ENCODE measurements at places on chromosomes 5 and 9.

GRCh38 chr5:132465059-132465707 lies 25.4 kb downstream of the IRF1 start:
- no peak for DNase-seq

DNA sequence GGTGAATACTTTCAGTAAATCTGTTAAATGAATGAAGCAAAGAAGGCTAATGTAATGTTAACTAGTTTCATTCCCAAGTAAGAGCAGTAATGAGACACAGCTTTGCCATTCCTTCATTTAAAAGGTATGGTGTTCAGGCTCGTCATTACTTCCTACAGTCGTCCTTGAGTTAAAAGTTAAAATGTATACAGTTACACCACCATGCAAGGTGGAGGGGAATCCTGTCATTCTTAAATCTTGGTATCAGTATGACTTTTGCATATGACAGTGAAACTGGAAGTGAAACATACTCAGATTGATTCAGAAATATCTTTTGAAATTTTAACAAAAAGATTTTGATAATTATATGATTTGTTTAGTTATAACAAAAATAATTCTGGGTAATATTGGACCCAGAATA lies 25.9 kb downstream of the MTRR start:
- DNase-seq: no peak

DNA sequence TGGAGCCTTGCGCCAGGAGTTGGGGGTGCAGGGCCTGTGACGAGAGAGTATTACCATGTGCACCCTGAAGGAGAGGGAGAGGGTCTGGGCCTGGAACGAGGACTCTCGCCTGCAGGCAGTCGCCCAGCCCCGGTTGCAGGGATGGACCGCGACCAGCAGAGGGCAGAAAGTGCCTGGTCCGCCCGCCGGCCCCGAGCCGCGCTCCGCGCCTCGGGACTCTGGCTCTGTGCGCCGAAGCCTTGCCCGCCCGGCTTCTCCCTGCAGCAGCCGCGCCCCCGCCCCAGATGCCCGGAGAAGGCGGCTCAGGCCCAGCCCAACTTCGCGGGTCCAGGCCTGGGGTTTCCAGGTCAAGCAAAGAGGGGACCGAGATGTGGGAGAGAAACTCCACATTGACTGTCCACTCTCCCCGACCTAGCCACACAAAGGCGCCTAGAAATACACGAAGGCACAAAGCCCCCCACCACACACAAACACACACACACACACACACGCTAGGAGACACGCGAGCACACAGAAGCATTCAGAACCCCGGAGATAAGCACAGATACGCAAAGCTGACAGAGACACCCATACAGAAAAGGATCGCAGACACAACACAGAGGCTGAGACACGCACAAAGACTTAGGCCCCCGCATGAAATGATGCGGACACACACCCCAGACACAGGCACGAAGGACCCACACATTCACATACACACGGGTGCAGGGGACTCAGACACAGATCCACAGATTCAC lies 2.0 kb upstream of the LMX1B start:
- DNase-seq: peak; percentile 51

DNA sequence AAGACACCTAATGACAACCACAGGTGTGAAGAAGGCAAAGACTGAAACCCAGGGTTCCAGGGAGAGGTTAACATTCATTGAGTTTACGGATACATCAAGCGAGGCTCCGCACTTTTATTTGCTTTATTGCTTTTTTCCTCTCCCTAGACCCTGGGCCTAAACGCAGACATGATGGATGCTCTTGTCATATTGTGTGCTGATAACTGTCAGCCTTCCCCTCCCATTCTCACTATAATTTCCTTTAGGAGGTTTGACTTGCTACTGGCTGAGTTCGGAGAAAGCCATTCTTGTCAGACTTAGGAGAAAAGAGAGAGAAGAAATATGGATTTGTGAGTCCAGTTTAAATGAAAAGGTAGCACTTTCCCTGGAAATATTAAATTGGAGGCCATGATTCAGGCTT lies 471.6 kb downstream of the DNAH5 start:
- no peak for DNase-seq

DNA sequence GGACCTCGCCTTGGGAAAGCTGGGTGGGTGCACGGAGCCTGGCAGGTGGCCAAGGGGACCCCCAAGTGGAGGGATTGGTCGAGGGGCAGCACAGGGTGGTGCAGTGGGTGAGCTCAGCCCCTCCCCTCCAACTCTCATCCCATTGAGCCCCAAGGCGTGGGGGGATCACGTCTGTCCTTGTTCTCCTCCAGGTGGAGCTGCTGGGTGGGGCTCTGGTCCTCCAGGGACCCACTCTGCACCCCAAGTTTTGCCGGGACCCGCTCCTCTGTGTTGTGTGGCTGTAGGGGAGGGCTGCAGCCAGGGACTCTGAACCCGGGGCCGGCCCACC lies 3.6 kb upstream of the FUT7 start:
- DNase-seq: no peak

DNA sequence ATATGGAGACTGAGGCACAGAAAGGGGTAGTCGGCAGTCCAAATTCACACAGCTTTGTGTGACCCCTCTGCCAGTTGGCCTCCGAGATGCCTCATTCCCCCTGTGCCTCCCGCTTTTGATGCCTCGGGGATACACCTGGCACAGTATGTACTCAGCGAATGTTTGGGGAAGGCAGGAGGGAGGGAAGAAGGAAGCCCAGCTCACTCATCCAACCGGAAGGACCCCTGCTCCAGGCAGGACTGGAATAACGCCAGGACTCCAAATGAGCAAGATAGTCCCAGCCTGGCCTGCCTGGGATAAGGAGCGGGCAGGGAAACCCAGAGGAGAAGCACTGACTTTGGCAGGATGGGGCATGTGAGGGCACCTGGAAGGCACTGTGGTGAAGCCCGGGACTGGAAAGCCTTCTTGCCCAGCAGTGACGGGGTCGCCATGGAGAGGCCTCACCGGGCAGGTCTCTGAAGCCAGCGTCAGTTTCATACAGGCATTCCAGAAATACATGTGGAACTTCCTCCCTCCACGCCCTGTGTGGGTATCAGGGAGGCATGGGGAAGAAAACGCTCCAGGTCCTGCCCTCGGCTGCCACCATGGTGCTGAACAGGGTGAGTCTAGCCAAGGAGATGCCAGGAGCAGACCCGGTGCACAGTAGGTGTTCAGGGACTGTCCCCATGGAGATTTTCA lies 20.3 kb downstream of the LMX1B start:
- no peak for DNase-seq

DNA sequence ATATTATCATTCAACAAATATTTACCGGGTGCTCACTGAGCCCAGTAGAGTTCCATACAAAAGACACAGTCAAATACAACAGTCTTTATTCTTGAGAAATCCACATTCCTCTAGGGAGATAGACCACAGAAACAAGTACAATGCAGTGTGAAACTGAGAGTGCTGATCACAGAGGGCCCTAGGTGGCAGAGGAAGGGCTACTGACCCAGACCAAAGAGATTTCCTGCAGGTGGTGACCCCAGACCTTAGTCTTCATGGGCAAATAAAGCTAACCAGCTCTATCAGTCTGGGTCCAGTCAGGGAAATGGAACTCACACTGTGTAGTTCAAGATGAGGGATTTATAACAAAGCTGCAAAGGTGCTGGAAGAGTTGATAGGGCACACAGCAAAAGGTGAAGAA lies 110.4 kb upstream of the SLC27A6 start:
- DNase-seq: no peak

DNA sequence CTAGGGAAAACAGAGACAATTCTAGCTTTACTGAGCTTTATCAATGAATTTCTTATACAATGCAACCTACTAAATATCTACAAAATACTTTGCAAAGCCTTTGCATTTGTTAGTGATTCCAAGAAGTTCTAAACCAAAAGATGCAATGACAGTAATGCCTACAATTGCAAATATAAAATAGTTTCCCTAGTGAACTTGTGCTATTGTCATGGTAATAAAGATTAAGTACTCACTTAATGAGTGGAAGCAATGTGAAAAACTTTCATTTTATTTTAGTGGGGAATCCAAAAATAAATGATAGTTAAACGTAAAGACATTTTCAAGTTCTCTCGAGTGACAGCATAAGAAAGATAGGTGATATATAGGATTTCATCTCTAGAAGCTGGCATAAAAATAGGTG lies 270.5 kb upstream of the CTNND2 start:
- no peak for DNase-seq

GRCh38 chr5:5617024-5617423 lies 194.5 kb downstream of the ICE1 start:
- DNase-seq: no peak

DNA sequence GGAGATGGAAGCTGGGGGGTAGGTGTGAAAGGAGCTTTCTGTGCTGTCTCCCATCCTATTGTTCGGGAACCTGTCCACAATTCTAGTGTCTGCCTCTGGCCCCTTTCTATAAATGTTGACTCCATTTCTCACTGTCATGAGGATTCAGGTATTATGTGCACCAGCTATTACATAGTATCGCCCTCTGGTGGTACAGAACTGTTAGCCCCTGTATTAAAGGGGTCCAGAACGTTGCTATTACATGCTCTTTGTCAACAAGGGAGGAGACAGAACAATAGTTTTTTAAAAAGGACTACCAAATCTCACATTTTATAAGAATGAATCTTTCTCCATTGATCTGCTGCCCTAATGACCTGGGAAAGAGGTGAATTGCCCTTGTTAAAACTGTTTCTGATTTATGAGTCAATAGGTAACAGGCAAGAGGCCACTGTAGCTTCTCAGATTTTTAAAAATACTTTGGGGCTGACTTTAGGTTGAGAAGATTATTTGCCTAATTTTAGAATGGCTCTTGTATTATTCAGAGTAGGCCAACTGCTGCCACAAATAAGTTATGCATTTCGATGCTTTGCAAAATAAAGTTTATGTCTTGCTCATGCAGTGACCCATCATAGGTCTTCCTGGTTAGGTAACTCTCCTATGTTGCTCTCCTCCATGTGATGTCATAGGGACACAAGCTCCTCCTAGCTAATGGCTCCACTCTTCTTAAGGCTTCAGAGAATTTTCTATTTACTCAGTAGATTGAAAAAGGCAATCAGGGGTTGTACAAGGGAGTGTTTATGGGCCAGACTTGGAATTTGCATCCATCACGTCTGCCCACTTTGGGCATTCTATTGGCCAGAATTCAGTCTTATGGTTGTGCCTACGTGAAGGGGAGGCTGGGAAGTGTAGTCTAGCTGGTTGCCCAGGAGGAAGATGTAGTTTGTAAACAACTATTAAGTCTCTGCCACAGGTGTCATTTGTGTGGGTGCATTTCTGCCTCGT lies 20.8 kb downstream of the DCANP1 start:
- DNase-seq: no peak

GRCh38 chr5:43920422-43920821 lies 317.4 kb downstream of the NNT start:
- no peak for DNase-seq

- no peak for DNase-seq
Observed at GRCh38 chr9:137076636-137077009, 694 bp upstream of the UAP1L1 start.

DNA sequence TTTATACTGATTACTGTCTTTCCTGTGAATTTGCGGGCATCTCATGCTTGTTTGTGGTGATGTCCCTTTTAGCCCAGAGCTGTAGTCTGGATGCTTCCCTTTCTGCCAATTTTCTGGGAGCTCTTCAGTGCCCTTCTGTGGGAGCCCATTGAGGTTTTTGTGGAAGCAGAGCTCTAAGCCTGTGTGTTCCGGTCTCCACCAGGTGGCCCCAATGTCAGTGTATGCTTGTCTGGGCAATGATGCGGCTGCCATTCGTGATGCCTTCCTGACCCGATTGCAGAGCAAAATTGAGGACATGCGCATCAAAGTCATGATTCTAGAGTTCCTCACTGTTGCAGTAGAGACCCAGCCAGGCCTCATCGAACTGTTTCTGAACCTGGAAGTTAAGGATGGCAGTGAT lies 35.1 kb downstream of the SH3GLB2 start:
- DNase-seq: no peak

DNA sequence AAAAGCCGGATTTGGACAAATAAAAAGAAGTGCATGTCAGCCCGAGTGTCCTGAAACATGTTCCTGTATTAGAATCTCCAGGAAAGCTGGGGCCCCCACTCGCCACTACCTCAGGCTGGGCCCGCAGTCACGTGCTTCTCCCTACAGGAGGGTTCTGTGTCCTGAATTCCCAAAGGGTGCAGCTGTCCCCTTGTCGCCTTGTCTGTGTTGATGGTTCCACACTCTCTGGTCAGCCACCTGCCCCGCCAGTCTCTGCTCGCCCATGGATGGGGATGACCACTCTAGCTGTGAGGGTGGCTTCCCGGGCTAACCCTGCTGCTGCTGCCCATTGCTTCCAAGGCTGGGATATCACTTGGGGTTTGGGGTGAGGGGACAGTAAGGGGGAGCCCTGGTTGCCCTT lies 3.1 kb upstream of the TMEM250 start:
- DNase-seq: no peak

- DNase-seq: no peak
Observed at GRCh38 chr9:131018621-131019020, 9.6 kb downstream of the LAMC3 start.

GRCh38 chr9:13735181-13735580 lies 455.7 kb upstream of the MPDZ start:
- no peak for DNase-seq

- no peak for DNase-seq
Observed at GRCh38 chr5:135456238-135457099, 4.3 kb upstream of the TIFAB start.

GRCh38 chr9:96660692-96661248 lies 5.7 kb upstream of the PRXL2C start:
- DNase-seq: no peak

DNA sequence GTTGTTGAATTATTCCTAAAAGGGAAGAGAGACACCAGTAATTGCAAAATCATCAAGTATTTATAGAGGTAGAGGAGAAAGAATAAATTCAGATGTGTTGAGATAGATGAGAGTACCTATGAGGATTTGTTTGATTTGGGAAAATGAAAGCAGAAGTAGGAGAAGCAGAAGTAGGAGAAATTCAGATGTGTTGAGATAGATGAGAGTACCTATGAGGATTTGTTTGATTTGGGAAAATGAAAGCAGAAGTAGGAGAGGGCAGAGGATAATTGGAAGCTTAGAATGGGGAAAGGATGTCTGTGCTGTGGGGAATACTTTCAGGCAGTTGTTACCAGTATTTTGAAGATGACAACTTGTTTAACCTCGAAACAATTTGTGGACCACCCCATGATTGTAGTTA lies 35.1 kb upstream of the ZCCHC7 start:
- DNase-seq: no peak

DNA sequence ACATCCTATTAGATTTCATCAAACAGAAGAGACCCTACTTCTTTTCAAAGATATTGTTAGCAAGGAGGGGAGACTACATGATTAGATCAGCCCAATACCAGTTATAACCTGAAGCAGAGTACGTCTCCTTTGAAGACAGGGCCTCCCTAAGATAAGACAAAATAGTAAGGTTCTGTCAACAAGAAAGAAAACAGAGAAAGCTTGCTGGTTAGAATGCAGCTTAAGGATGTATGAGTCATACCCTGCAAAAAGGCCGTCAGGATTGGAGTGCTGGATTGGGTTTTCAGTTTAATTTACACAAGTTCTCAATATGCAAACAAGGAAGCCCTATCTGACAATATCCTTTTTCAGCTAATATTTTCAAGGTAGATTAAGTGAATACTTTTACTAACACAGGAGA lies 1581.2 kb upstream of the WWC1 start:
- no peak for DNase-seq

- DNase-seq: no peak
Observed at GRCh38 chr9:122475717-122476116, 2.0 kb downstream of the OR1J1 start.
